Stimulated activated CD4-positive, alpha-beta T cell treated with anti-CD3 and anti-CD28 coated beads, Interleukin-12 subunit alpha, Interleukin-12 subunit beta, amount 100 ng/mL, for 4 hours (primary cell): ENCODE measurements at places on chromosomes 12 and 14.

GRCh38 chr14:30874120-30874998 is at the start of gene COCH:
Gene COCH, plus strand, starts transcription at chr14:30874559. Its CDS starts 380 bp downstream, at chr14:30874939.
- peak; percentile 38 for DNase-seq

GRCh38 chr12:115149279-115149678 is 465.3 kb upstream of the TBX3 start:
- no peak for DNase-seq

DNA sequence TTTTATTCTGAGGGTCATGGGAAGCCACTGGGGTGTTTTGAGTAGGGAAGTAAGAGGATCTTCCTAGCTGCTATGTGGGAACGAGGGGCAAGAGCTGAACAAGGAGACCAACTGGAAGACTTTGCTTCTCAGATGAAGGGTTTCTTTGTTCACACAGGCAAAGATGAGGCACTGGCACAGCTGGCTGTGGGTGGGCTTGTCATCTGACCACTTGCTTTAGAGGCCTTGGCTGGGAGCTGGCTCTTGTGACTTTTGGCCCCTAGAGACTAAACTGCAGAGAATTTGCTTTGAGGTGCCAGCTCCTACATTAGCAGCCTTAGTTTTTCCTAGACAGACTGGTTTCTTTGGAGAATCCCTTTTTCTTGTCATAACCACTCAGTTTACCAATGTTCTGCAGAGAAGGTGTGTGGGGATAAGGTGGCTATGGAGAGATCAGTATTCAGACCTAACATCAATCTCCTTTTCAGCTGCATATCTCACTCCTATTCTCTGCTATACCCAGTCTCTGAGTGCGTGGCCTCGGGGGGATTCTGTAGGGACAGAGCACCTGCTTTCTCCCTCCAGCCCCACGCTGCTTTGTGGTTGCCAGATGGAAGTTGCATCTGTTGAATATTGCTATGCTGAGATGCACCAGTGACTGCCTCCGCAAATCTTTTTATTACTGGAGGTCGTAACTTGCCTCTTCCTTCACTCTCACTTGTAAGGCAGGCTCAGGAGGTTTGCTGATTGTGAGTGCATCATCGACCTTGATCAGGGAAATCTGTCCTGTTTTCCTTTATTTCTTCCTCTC is 12.7 kb downstream of the PPP2R5C start:
- no peak for DNase-seq

GRCh38 chr14:23577710-23578392 is 739 bp downstream of the JPH4 start:
- DNase-seq = no peak
